OCI-LY7 (cell line): ENCODE measurements at places on chromosomes 6 and 20. TPM values are rescaled to one million over a fixed set of nuclear protein-coding genes. Genes with fewer than 3 reads are reported as not detected.

Gene MOXD1
- total RNA-seq = 0.20 and 0.74 TPM in 2 replicates

DNA sequence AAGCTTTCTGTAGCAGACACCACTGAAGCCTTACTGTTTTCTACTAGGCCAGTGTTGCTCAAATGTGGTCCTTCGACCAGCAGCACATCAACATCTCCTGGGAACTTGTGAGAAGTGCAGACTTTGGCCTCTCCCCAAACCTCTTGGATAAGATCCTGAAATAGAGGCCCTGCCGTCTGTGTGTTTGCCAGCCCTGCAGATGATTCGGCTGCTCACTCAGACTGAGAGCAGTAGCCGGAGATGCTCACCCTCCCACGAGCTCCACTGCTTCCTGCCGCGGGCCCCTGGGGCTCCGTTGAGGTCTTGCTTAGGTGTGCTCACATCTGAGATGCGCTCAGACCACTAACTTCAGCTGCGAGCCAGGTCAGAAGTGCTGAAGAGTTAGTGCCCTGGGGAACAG, 129.5 kb upstream of the SSTR4 start:
- no peak for DNase-seq

- no peak for DNase-seq
Observed at GRCh38 chr20:56181583-56181982, 66.9 kb upstream of the MC3R start.

GRCh38 chr6:6837541-6838080, 249.1 kb downstream of the LY86 start:
- DNase-seq = no peak

DNA sequence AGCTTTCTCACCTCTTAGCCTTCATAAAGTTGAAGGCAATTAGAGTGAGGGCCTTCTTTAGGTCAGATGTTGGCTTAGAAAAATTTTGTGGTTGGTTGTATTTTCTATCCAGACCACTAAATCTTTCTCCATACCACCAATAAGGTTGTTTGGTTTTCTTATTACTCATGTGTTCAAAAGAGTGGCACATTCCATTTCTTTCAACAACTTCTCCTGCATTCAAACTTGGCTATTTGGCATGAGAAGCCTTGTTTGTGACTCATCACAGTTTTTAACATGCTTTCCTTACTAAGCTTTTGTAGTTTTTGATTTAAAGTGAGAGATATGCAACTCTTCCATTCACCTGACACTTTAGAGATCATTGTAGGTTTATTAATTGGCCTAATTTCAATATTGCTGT, 949.6 kb downstream of the TBC1D32 start:
- no peak for DNase-seq

Gene ACTR5
- total RNA-seq = 12.3 and 14.4 TPM in 2 replicates

- no peak for DNase-seq
Observed at GRCh38 chr6:53287336-53288225, 61.2 kb downstream of the ELOVL5 start.

DNA sequence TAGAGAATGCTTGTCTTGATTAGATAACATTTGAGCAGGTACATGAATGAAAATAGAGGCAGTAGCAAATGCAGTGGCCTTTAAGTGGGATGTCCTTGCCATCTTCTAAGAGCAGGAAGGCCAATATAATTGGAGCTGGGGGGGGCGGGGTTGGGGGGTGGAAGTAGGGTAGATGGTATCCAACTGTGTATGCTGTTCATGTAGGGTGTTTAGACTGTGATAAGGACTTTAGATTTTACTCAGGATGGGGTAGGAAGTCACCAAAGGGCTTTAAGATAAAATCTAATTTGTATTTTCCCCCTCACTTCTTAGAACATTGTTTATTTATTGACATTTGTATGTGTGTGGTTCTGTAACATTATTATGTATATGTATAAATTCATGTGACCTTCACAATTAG, 12.0 kb downstream of the TAB2 start:
- no peak for DNase-seq

- DNase-seq = peak; percentile 11
Observed at GRCh38 chr6:110618591-110619267, 142.3 kb upstream of the SLC22A16 start.

Gene PHACTR3
- total RNA-seq = not detected in 2 replicates

Gene ZSCAN12
- total RNA-seq = 8.4 and 11.0 TPM in 2 replicates

- no peak for DNase-seq
Observed at GRCh38 chr6:41464481-41464880, 81.7 kb upstream of the FOXP4 start.

DNA sequence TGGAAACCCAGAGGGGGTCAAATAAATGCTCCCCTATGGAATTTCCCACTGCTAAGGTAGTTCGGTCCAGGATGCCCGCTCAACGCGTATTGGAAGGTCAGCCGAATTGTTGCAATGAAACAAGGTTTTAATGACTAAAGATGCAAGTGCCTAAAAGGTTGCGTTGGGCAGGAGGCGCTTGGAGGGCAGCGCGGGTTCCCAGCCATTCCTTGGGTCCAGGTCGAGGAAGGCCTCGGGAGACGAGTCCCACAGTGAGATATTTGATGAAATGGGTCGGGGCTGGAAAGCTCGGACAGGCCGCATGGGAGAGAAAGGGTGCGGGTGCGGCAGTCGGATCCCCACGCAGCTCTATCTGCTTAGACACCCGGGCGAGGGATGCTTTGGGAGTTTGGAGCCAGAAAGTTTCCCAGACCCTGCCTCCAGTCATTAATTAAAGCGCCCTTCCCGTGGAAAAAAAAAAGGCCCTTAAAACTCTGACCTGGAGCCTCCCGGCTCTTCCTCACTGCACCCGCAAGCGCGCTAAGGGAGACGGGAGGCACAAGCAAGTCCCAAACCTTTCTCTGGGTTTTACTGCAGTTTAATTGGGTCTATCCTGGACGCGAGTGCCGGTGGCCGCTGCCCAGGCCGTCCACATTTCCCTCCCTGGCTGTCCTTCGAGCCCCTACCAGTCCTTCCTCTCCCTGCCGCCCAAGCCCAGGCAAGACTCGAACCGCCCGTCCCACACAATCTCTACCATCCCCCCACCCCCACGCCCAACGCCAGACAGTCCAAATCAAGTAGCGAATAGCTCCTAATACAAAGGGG, 24.2 kb downstream of the TFAP2A start:
- DNase-seq = no peak

DNA sequence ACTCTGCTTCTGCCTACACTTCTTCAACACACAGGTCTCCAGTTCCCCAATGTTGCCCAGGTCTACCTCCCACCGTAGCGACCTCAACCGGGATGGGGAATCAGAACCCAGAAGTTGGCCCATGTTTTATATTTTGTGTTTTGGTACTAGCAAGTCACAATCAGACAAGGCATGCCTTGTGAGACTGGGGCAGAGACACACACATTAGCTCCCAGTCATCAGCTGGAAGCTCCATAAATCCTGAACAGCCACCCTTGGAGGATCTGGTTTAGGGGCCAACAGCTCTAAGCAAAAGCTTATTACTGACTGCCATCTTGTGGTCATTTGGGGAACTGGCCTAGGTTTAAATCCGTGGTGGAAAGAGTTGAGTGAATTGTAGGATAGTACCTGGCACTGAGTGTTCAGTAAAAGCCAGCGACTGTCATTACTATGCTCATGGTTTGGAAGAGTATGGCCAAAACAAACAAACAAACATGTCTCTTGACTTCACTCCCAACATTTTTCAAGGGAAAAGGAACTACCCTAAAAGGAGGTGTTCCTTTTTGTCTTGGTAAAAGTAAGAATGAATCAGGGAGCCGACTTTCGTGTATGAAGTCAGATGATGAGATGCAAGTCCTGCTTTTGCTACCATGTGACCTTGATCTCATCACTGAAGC, 40.5 kb downstream of the PIM1 start:
- DNase-seq = peak; percentile 80

GRCh38 chr20:20582734-20583133, 129.7 kb downstream of the RALGAPA2 start:
- no peak for DNase-seq

DNA sequence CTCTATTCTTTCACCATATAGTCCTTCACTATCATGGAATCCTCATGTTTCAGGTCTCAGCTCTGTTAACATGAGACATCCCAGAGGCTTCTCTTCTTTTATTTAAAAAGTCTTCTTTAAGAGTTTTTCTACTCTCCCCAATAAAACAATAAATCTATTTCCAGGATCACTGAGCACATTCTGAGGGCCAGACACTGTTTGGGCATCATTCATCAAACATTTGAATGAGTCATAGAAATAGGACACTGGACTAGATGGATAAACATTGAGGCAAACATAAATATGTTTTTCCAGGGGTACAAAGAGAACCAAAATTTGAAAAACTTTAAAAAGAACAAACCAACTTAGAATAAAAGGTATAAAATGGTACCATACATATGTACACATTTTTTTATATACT, 554.4 kb downstream of the KIF16B start:
- no peak for DNase-seq

Gene RAET1E
- total RNA-seq = not detected in 2 replicates

Gene PRDM13
- total RNA-seq = not detected in 2 replicates

- no peak for DNase-seq
Observed at GRCh38 chr6:154359161-154359574, 2.6 kb upstream of the IPCEF1 start.

GRCh38 chr20:14715400-14715799, 378.0 kb upstream of the FLRT3 start:
- DNase-seq = no peak

DNA sequence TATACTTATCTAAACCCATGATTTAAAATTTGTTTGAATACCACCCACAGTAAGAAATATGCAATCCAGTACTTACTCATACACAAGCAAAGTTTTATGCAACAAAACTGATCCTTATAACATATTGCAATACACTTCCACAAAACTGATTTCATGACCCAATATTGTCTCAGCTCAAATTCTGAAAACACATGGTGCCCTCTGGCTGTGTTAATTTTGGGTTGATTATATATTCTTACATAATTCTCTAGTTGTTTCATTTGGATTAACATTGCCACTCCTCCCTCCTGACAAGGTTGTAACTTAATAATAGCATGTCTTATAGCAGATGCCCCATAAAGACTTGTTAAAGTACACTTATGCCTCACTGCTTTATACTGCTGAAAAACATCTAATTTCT, 73.0 kb upstream of the TULP1 start:
- DNase-seq = no peak

- no peak for DNase-seq
Observed at GRCh38 chr6:9699888-9700287, 715.0 kb downstream of the TFAP2A start.

- DNase-seq = no peak
Observed at GRCh38 chr6:164322533-164322932, 908.0 kb downstream of the QKI start.

DNA sequence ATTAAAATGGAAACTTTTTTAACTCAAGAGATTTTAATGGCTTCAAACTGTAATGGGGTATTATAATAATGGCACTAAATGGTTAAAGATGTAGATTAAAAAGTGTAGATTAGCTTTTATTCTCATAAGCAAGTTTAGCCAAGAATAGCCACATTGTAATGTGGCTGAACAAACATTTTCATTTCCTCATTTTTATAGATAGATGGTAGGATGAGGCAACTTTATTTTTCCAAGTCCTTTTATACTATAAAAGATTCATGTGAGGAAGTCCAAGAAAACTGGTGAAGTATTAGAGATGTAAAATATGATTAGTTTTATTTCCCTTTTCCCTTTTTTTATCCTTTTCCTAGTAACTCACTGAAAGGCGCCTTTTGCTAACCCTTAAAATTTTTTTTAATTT, 88.8 kb downstream of the ATRN start:
- peak; percentile 2 for DNase-seq

- no peak for DNase-seq
Observed at GRCh38 chr6:35852994-35853393, 47.8 kb downstream of the LHFPL5 start.

DNA sequence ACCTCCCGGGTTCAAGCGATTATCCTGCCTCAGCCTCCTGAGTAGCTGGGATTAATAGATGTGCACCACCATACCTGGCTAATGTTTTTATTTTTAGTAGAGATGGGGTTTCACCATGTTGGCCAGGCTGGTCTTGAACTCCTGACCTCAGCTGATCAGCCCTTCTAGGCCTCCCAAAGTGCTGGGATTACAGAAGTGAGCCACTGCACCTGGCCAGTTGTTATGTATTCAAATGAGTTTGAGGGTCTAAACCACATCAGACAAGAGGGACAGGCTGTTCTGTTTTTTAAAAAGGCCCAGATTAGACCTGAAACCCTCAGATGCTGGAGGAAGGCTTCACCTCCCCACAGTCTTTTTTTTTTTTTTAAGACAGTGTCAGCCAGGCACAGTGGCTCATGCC, 4.1 kb upstream of the SPAG4 start:
- peak; percentile 97 for DNase-seq

DNA sequence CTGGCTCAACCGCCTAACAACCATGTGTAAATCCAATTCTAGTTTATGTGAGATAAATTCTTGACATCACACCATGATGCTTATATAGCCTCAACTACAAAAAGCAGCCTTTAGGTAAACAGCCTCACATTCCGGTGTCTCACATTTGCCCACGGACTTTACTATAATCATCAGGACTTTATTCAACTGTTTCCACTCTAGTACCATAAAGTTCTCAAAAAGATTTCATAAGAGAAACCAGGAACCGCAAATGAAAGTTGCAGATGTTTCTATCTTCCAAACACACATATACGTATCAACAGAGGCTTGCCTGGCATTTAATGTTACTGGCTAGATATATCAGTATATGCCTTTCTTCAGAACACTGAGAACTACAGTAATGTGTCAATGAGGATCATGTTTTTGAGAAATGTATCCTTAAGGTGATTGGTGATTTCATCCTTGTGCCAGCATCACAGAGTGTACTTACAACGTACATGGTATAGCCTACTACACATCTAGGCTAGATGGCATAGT, 80.0 kb downstream of the EPB41L2 start:
- no peak for DNase-seq

Gene SMIM29
- 21.3 and 21.5 TPM in 2 replicates for total RNA-seq

- no peak for DNase-seq
Observed at GRCh38 chr6:137001977-137002302, 42.8 kb downstream of the IL20RA start.

GRCh38 chr20:17629678-17630089, 52.4 kb downstream of the RRBP1 start:
- no peak for DNase-seq

DNA sequence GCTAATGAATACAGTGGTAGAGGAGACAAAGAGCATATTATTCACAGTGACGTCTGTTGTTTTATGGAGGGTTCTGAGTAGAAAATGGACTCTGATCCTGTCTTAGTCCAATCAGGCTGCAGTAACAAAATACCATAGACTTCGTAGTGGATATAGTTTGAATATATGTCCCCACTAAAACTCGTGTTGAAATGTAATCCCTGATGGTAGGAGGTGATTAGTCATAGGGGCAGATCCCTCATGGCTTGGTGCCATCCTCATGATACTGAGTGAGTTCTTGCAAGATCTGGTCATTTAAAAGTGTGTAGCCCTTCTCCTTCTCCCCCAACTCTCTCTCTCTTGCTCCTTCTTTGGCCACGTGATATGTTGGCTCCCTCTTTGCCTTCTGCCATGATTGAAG, 82.5 kb downstream of the CD83 start:
- no peak for DNase-seq

Gene FAM83D
- 32.6 and 32.9 TPM in 2 replicates for total RNA-seq

Gene KIAA1586
- total RNA-seq = 25.7 and 28.0 TPM in 2 replicates

Gene POU3F2
- not detected in 2 replicates for total RNA-seq

- no peak for DNase-seq
Observed at GRCh38 chr20:22729180-22729579, 144.8 kb upstream of the FOXA2 start.

- DNase-seq = no peak
Observed at GRCh38 chr6:2055911-2056310, 189.5 kb downstream of the GMDS start.

Gene HLA-G
- 0.57 and 0.70 TPM in 2 replicates for total RNA-seq

Gene ZC3H12D
- 14.8 and 22.6 TPM in 2 replicates for total RNA-seq

- no peak for DNase-seq
Observed at GRCh38 chr6:83735461-83735860, 26.6 kb upstream of the SNAP91 start.

- DNase-seq = no peak
Observed at GRCh38 chr20:39822667-39823066, 860.5 kb downstream of the DHX35 start.

GRCh38 chr6:39801456-39802251, 9.5 kb downstream of the DAAM2 start:
- no peak for DNase-seq
